ENCODE measurements at places on chromosomes 5 and 9.

- no peak for DNase-seq
Measured at GRCh38 chr5:133487093-133487492, 125.2 kb downstream of the FSTL4 start.

- DNase-seq: no peak
Measured at GRCh38 chr5:64978546-64978945, 209.8 kb downstream of the CWC27 start.

GRCh38 chr5:65867542-65868195 is 58.7 kb upstream of the ERBIN start:
- no peak for DNase-seq

DNA sequence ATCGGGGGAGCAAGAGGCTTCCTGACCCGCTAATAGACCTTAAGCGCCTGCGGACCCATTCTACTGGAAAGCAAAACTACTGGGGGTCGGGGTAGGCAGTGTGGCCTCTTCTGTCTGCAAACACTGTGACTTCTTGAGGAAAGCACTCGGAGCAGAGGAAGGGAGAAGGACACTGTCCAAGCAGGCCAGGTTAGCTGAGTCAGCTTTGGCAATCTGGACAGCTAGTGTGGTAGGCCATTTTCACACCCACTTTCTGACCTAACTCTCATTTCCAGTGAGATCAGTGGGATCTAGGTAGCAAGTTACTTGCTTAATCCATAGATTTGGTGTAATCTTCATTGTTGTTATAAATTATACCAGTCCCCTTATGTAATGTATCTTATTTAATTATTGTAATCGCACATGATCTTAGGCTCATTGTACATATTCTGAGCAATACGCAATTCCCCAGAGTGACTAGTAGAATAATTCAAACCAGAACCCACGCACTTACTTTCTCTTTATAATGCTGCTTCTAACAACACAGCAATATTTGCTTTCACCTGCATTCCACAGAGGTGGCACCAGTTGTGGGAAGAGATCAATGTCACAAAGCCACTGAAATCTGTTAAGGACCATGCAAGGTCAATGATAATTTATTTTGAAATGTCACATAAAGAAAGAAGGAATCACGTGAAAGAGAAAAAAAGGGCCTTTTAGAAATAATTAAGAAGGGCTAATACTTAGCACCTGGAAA is 82.9 kb downstream of the NREP start:
- no peak for DNase-seq

GRCh38 chr5:76175821-76176403 is 92.7 kb downstream of the SV2C start:
- no peak for DNase-seq

GRCh38 chr9:16834817-16835216 is 35.7 kb downstream of the BNC2 start:
- DNase-seq: no peak

- DNase-seq: no peak
Measured at GRCh38 chr5:10543585-10544040, 20.3 kb upstream of the ANKRD33B start.

GRCh38 chr5:26921439-26921838 is 116.9 kb downstream of the CDH9 start:
- no peak for DNase-seq

GRCh38 chr5:8720506-8720905 is 825.4 kb downstream of the SEMA5A start:
- DNase-seq: no peak

GRCh38 chr9:124723352-124723751 is 47.8 kb downstream of the NR6A1 start:
- DNase-seq: no peak

GRCh38 chr5:88765171-88765570 is 117.8 kb downstream of the MEF2C start:
- no peak for DNase-seq

DNA sequence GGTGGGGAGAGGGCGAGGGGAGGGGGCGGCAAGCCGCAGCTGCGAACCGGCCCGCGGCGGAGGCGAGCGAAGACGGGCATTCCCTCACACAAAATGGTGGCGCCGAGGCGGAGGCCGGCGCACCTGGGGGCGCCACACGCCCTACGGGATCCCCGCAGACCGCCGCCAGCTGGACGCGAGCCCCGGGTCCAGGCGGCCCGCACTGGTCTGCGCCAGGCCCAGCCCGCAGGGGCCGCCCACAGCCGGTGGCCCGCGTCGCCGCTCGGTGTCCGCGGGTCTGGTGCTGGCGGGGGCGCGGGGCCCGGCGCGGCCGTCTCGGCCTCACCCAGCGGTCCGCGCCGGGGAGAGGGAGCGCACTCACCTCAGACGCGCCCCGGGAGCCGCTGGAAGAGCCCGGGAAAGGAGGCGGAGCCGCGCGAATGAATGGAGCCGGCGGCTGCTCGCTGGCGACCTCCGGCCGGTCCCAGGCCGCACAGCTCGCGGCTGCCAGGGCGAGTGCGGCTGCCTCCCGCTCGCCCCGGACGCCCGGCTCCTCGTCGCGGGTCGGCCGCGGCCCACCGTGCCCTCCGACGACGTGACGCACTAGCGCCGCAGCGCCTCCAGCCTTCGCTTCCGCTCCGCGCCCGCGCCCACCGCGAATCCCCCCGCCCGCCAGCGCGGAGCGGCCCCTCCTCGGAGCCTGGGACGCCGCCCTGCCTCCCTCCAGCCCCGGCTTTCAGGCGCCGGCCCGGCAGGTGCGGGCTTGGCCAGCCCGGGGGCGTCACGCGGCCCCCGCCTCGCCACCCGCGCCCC is at the start of gene FAM169A:
Gene FAM169A (minus strand): TSS at position 584 of the 792 bp plus-strand sequence. CDS start 24,711 bp downstream, outside the sequence.
- DNase-seq: peak; percentile 37

- no peak for DNase-seq
Measured at GRCh38 chr5:102818345-102818744, 63.2 kb downstream of the PAM start.

DNA sequence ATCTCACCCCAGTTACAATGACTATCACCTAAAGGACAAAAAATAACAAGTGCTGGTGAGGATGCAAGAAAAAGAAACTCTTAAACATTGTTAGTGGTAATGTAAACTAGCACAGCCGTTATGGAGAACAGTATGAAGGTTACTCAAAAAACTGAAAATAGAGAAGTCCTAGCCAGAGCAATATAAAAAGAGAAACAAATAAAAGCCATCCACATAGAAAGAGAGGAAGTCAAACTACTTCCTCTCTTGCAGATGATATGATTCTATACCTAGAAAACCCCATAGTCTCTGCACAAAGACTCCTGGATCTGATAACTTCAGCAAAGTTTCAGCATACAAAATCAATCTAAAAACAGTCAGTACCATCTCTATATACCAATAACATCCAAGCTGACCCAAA is 221.5 kb upstream of the FAM174A start:
- DNase-seq: no peak

DNA sequence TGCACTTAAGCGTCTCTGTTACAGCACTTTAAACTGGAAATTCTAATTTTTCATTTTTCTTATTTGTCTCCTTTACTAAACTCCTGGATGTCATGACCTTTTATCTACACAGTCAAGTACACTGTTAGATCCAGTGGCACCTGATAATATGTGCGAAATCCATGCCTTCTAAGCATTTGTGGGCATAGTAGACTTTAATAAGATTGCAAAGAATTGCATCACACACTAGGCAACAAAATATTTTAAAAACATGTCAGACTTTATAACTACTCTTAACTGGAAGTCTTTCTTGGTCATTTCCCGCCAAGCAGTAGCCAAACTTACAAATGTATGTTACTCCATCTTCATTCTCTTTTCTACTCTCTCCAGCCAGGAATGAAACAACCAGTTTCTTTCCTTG is 5.0 kb upstream of the SPINK1 start:
- DNase-seq: no peak

- peak; percentile 53 for DNase-seq
Measured at GRCh38 chr9:134323741-134324358, 2.4 kb upstream of the RXRA start.

DNA sequence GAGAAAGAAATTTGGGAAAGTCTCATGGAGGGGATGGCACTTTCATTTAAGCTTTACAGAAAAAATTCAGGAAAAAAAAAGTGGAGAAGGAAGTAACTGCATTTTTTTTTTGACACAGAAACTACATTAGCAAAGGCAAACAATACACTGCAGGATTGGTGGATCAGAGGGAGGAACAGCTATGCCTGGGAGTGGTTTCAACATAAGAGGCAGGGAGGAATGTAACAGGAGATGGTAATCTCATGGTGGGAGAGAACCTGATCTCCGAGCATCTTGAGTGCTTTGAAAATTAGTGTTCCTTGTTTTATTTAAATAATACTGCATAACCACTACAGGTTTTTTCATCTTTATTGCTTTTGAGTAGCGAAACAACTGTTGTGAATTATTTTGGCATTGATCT is 249.4 kb downstream of the FAM170A start:
- no peak for DNase-seq

DNA sequence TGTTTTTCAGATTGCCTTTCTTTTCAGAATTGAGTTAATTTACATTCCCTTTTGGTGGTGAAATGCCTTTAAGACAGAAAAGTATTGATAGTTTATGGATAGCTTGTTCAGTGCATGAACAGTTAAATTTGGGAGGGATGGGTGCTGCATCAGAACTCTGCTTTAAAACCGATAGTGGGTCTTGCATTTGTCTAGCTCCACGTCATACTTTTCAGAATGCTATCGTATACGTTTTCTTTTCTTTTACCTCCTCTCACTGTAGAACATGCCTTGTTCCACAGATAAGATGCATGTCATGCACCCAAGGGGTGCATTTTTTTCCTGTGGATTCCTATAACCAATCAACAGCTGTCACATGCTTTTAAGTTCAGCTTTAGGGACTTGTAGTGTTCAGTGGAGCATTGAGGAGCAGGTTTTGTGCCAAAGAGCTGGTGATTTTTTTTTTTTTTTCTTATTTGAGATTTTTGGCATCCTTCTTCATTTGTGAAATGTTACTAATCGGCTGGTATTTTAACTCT is 2.3 kb downstream of the SLC44A1 start:
- no peak for DNase-seq

GRCh38 chr9:13513716-13514444 is 234.4 kb upstream of the MPDZ start:
- no peak for DNase-seq

DNA sequence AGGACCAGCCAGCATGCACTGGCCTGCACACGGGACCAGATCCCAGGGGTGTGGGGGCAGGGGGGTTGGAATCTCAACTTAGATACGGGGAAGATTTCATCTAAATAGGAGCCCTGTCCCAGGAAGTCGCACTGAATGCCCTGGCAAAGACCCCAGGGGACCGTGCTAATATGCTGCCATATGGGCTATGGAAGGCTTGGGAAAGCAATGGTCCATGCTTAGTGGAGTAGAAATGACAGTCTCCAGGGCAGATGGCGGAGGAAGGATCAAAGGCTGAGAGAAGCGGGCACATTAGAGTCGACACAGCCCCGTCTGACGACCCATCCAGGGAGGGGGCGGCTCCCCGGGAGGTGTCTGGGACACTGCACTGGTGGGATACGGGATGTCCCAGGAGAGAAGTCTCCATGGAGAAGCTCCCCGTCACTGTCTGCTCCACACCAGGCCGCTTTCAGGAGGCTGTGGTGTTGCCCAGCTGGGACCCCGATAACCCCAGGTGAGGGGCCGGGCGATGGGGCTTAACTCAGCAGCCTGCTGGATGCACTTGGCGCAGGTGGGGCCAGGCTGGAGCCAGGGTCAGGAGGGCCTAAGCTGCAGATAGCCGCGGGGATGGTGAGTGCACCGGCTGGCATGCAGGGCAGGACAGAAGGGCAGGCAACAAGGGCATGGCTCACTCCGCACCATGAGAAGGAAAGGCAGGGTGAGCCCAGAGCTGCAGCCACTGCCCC is 377.7 kb upstream of the IRX1 start:
- DNase-seq: no peak

DNA sequence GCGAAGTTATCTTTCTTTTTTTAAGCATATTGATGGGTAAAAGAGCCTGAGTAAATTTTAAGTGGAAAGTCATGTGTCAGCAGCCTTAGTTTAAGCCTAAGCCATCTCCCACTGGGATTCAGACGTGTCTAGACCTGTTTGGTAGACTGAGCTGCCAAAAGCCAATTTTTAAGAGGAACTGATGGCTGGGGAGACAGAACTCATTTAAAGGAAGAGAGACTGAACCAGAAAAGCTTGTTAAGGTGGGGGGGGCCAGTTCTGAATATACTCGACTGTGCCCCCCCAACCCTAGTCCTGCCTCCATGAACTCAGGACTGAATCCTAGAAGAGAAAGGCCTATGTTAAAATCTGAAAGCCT is 58.3 kb upstream of the PLPP1 start:
- peak; percentile 45 for DNase-seq

DNA sequence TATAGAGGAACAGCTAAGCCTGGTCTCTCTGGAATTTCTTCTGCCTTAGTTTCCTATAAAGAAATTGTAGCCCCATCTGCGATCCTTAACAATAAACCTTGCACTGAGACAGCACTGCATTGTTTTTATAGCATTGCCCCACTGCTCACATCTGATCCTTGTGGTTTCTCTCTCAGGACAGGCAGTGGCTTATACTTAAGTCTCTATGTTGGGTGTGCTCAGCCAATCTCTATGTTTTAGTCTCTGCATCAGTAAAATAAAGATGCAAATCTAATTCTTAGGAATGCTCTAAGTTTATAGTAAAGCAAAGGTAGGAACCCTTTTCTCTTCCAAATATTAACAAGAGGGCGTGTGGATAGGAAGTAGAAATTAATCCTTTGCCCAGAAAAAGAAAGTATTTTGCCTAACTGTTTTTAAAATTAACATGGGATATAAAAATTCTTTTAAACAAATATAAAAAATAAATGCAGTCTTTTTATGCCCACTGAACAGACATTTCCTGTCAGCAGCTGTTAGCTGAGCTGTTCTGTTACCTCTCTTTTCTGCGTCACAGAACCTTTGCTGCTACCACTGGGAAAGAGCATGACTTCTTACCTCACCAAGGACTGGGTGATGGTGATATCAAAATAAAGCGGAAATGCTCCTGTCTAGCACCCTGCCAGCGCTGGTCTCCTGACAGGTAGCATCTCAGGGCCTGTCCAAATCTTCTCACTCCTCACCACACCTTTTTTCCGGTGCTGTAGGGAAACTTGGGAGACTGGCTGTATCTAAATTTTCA is 29.5 kb downstream of the MRPS27 start:
- DNase-seq: no peak

DNA sequence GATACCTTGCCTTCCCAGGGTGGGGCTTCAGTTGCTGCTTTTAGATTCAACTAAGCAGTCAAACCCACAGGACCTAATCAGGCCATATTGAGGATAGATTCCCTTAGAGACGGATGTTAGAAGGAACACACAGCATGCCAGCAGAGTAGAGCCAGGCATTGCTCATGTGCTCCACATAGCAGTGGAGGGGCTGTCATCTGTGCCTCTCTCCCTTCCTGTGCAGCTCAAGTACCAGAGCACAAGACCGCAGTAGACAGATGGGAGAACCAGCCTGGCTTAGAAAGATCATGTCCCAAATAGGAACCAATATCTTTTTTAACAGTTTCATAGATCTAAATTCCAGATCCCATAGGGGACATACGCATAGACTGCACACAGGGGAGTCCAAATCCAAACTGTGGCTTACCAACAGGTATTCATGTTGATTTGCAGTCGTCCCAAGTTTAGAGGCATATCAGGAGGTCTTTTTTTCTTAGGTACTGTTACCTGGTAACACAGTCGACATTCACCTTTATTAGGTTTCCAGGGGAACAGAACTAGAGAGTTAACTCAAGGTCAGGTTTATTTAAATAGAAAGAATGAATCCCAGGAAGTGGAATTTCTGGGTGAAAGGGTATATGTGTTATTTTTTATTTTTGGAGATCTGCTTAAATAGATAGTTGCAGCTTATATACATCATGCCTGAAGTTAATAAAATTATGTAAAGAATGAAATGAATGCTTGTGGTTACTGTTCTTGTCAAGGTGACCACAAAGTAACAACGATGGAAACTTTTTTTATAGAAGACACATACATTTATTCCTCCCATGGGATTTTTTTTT is 43.5 kb upstream of the PCAT7 start:
- no peak for DNase-seq

GRCh38 chr5:77620405-77620804 is 18.1 kb downstream of the OTP start:
- no peak for DNase-seq
